ENCODE measurements at places on chromosomes 12 and 14. TPM values are rescaled to one million over a fixed set of nuclear protein-coding genes. Genes with fewer than 3 reads are reported as not detected.
A peak's percentile ranks its signal among the peaks of the same experiment; 100 is the strongest.

- DNase-seq = peak; percentile 12
These were observed 1.4 kb upstream of the FOXN4 start for GRCh38 chr12:109310247-109311125.

GRCh38 chr12:64229240-64229639, 7.1 kb upstream of the KICS2 start:
- no peak for DNase-seq

- no peak for DNase-seq
These were observed 16.7 kb downstream of the LGR5 start for GRCh38 chr12:71456316-71456715.

GRCh38 chr12:117724543-117724942, 244.2 kb downstream of the KSR2 start:
- no peak for DNase-seq

DNA sequence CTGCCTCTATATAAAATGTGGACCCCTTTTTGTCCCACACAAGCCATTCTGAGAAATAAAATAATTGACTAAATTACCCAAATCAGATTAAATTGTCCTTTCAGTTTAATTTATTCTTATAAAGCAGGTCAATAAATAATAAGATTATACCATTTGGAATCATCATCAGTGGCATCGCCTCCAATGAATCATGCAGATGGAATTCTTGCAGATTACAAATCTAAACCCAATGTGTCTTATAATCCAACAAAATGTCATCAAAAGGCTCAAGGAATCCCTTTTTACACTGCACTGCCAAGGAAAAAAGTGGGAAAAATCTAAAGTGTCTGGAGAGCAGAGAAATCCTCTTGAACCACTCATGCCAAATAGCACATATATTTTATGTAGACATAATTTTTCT, 138.2 kb upstream of the TSPAN8 start:
- DNase-seq = no peak

- no peak for DNase-seq
These were observed 450.6 kb downstream of the DPF3 start for GRCh38 chr14:72443256-72443655.

KRT8 gene
- total RNA-seq = 4,291 TPM

JDP2 gene
- total RNA-seq = 40.1 TPM

SLC38A2 gene
- total RNA-seq = 220 TPM

CEBPE gene
- total RNA-seq = not detected
